ENCODE measurements at places on chromosomes 13 and 19. TPM values are rescaled to one million over a fixed set of nuclear protein-coding genes. Genes with fewer than 3 reads are reported as not detected.

GRCh38 chr19:40599331-40599901 is 1.8 kb upstream of the LTBP4 start:
- DNase-seq: no peak

The ZNF540 gene
- total RNA-seq: 0.03 TPM

GRCh38 chr13:84029396-84029795 is 147.1 kb upstream of the SLITRK1 start:
- DNase-seq: no peak

DNA sequence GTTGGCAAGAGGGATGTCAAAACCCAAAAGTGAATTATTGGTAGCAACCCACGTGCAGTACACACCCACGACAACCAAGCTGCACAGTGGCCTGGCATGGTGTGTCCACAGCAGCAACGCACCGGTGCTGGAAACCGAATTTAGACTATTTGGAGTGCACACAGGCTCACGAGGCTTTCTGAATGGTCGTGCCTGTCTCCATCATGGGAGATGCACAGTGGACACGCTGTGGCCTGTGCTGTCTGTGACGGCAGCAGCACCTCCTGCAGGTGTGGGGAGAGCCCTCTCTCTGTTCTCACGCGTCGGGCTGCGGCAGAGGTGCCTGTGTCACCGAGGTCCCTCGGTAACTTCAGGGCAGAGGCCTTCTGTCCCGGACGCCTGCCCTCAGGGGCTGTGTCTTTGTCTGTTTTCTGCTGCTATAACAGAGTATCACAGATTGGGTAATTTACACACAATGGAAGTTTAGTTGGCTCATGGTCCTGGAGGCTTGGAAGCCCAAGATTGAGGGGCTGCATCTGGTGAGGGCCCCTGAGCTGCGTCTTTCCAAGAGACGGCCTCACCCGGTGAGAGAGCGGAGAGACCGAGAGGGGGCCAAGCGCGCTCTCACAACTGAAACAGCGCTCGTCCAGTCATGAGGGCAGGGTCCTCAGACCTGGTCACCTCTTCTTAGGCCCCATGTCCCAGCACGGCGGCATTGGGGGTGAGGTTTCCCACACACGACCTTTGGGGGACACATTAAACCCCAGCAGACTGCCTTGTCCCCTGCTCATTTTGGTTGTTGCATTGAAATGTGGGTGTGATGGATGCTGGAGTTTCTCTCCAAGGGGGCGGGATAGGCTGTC is 9.1 kb upstream of the MCF2L start:
- DNase-seq: no peak

- DNase-seq: no peak
These were observed 107.2 kb upstream of the MLNR start for GRCh38 chr13:49112782-49113525.

GRCh38 chr13:72889495-72889894 is 107.6 kb downstream of the PIBF1 start:
- no peak for DNase-seq

DNA sequence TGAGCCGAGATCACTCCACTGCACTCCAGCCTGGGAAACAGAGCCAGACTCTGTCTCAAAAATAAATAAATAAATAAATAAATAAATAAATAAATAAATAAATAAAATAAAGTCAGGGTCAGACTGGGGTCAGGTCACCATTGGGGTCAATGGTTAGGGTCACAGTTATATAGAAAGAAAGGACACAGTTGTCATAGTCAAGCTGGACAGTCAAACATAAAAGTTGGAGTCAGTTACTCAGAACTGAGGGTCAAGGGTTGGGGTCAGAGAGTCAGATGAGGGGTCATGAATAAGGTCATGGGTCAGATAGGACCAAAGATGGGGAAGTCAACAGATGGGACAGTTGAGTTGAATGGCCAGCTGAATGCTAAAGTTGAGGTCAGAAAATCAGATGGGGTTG is 16.7 kb upstream of the EPOR start:
- no peak for DNase-seq

DNA sequence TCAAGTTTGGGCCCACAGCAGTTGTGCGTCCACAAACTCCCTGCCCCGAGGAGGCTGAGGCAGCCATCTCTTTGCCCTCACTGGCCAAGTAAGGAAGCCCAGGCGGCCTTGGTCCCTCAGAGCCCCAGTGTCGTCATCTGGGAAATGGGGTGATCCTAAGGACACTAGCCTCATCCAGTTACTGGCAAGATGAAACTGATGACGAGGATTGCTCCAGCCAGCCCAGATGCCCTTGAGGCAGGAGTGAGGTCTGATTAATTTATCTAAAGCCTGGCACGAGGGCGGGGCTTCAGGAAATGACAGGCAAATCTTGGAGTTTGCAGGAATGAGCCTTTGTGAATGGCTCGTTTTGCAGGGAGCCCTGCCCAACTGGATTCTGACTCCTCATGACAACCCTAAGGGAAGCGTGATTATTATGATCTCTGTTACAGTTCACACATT is 5.6 kb downstream of the LIPE start:
- peak; percentile 74 for DNase-seq

The KIR2DL3 gene
- total RNA-seq: not detected

The EPS8L1 gene
- total RNA-seq: 543 TPM

DNA sequence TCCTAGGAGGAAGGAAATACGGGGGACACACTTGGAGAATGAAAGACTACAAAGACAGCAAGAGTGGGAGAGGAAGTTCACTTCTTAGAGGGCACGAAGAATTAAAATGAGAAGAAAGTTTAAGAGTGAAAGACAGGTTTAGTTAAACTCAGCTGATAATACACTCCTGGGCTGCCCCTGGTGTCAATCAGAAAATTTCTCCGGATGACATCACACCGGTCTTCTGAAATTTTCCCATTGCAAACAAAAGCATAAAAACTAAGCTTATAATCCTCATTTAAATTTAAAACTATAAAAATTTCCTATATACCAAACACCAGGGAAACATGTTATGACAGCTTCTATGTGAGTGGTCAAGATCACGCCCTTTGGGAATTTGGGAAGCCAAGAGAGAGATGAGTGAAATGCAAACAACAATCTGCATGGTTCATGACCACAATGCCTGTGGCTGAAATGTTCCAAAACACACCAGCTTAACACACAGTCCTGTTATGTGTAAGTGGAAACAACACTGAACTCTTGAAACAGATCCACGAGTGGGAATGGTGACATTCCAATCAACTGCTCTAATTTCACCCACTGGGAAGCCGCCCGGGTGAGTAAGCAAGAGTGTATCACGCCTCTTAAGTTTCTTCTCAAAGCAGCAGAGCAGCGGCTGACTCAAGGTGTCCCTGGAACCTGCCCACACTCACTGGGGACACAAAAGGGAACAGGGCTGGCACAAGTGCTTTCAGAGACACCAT is 49.0 kb downstream of the BRD4 start:
- DNase-seq: no peak

DNA sequence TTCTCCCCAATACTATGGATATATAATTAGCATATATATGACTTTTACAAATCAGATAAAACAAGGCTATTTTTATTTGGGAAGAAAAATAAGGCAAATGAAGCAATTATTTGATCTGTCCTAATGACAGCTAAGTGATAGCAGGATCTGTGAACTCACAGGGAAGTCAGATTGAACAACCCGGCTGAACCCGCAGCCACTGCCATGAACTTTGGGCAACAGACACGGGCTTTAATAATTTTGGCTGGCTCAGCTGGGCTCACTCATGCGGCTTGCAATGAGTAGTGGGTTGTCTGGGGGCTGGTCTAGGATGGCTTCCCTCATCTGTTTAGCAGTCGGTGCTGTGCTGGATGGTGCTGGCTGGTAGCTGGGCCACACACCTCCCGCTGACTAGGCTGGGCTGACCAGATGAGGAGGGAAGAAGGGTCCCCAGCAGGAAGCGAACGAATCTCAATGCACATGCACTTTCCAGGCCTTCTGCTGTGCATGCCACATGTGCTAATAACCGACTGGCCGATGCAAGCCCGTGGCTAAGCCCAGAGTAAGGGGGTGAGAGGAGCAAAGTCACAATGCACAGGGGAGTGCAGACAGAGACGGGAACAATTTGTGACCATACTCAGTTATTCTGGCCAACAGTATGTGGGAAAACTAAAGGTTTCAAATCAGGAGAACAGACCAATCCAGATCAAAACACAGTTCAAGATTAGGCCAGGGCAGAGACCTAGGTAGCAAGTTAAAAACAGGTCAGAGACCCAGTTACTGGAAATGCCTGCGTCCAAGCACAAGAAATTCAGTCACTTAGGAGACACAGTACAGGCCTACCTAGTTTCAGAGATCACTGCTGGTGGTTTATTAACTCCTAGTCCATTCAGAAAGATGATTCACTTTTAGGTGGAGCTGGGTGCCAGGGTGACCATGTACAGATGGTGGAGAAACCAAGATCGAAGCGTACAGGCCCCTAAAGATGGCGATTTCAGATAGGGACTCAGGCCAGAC is 22.3 kb downstream of the CRYL1 start:
- DNase-seq: no peak

GRCh38 chr19:35642798-35643254 is 1.3 kb downstream of the ETV2 start:
- no peak for DNase-seq

GRCh38 chr13:68550330-68550729 is 1320.2 kb upstream of the PCDH9 start:
- no peak for DNase-seq

DNA sequence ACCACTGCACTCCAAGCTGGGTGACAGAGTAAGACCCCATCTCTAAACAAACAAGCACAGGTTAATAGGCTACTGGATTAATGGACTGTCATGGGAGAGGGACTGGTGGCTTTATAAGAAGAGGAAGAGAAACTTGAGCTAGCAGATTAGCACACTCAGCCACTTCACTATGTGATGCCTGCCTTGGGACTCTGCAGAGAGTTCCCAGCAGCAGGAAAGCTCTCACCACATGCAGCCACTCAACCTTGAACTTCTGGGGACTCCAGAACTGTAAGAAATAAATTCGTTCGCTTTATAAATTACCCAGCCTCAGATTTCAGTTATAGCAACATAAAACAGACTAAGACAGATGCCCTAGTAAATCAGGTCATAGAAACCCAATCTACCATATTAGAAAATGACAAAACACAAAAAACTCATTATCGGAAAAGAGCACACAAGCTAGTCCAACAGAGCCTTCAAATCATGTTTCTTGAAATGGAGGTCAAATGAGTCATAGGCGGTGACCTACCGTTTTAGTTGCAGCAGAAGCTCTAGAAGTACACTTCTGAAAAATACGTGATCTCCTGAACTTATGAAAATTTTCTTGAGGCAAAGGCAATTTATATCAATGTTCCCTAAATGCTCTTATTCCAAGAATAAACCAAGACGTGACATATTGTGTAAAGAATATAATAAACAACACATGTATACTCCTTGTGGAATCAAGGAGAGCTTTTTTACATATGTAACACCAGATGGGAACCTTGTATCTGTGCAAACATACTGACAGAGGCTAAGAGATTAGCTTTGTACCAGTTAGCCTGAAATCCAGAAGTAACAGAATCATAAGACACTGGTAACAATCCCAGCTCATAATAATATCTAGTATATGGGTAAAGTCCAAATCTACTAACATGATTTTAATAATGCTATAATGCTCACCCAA is 340.9 kb upstream of the SGCG start:
- no peak for DNase-seq

The SLC7A1 gene
- 89.9 TPM for total RNA-seq

- DNase-seq: no peak
These were observed 2.0 kb upstream of the GRK1 start for GRCh38 chr13:113664751-113665596.

GRCh38 chr19:37695144-37695899 is 24.2 kb downstream of the ZNF607 start:
- no peak for DNase-seq

DNA sequence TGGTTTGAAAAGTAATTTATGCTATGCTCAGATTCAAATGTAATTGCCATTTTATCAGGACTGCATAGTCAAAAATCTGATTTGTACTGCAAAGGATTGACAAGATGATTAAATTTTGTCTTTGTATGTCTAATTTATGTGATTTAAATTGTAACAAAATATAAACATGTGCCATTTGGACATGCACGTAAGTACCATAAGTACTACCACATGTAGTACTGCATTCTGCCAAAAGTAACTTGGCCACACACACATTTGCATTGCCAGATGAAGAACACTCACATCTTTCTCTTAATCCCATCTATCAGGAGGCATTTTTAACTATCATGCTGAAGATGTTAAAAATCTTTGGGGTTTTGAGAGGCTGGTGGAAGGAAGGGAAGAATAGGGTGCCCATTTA is 133.3 kb downstream of the KLF12 start:
- DNase-seq: no peak

DNA sequence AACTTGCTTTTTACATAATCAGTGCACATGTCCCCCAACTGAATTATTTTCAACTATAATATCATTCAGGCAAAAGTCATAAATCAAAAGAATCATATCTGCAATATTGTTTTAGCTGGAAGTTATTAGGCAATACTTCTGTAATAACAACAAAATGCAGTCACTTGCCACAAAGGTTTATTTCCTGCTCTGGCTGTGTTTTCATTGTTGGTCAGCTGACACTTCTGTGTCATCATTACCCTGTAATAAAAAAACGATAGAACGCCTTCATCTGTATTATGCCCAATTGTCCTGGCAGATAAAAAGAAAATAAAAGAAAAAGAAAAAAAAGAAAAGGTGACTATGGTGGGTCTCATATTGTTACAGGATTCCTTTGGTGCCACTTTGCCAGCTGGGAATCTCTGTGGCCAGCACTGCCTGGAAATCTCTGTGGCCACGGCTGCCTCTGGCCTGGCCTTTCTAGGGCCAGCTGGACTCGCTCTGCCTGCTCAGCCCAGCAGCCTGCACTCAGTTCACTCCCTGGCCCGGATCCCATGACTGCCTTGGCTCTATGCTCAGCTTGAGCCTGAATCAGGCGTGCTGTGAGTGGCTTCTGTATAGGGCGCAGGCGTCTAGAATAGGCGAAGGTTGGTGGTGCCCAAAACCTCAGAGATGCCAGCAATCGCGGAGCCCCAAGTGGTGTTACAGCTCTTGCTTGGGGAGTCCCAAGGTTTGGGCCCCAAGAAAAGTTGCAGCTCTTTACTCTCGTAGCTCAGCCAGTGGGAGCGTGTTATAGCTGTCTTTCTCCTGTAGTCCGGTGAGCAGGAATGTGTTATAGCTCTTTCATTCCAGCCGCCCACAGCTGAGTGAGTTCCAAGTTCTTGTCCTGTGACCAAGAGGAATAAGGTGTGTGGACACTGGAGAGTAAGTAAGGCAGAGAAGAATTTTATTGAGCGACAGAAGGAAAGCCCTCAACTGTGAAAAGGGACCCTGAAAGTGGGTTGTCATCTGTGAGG is 1227.1 kb downstream of the SLITRK1 start:
- DNase-seq: peak; percentile 29

- DNase-seq: peak; percentile 87
These were observed 19.5 kb downstream of the NUFIP1 start for GRCh38 chr13:44969551-44970484.

The CHST8 gene
- not detected for total RNA-seq

All from HT-29 (cell line).